Memory B cell (primary cell): ENCODE measurements at places on chromosomes 11 and 22.

GRCh38 chr11:126719740-126720139 lies 280.8 kb downstream of the KIRREL3 start:
- no peak for DNase-seq
- H3K27me3 ChIP-seq = peaks cover 9% of the 10 kb centered on the region
- no peaks in the 10 kb centered on the region for H3K4me1 ChIP-seq
- H3K36me3 ChIP-seq = no peaks in the 10 kb centered on the region
- no peak overlapping the region for H3K4me3 ChIP-seq

- no peak overlapping the region for H3K27ac ChIP-seq
- H3K4me1 ChIP-seq = peaks cover 16% of the 10 kb centered on the region
- no peaks in the 10 kb centered on the region for H3K27me3 ChIP-seq
- no peak overlapping the region for H3K4me3 ChIP-seq
- peaks cover 8% of the 10 kb centered on the region for H3K36me3 ChIP-seq
- DNase-seq = no peak
These were observed 27.7 kb downstream of the PRCP start for GRCh38 chr11:82872377-82873150.

DNA sequence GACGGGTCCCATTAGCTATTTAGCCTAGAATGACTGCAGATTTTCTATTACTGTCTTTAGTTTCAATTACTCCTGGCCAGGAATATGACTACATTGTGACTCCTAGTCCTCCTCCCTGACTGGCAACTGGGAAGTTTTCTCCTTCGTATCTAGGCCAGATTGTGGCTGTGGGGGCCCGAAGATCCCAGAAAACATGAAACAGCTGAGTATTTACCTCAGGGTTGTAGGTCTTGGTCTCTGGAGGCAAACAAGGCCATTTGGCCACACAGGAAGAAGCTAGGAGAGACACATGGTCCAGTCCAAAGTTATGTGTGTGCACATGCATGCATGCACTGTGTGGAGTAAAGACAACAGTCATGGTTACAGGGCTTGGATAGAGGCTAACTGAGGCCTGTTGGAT lies 10.2 kb upstream of the GDPD4 start:
- no peaks in the 10 kb centered on the region for H3K36me3 ChIP-seq
- H3K27ac ChIP-seq = no peak overlapping the region
- H3K27me3 ChIP-seq = peaks cover 6% of the 10 kb centered on the region

DNA sequence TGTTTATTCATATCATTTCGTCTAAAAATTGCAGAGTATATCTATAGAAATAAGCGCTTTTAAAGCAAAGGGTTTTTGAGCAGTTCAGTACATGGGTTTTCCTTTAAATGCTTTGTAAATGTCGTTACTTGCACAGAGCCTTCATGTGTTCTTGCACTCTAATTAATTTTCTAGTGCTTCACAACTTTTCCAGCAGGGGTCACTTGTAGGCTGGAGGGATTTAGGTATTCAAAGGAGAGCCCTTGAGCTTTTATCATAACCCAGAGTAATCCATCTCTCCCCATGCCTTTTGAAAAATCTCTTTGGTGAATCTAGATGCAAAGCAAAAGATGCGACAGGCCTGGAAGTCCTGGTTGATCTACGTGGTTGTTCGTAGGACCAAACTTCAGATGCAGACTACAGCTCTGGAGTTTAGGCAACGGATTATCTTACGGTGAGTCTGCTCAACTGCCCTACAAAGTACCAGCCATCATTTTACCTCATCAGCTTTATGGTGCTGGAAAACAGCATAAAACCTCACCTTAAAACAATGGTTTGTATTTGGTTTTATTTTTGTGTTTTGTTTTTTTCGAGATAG lies 60.4 kb downstream of the SFI1 start:
- peak; percentile 16 for DNase-seq
- peaks cover 10% of the 10 kb centered on the region for H3K36me3 ChIP-seq
- peaks cover 4% of the 10 kb centered on the region for H3K4me1 ChIP-seq
- no peaks in the 10 kb centered on the region for H3K27me3 ChIP-seq

GRCh38 chr11:15197696-15198095 lies 83.0 kb downstream of the INSC start:
- no peak overlapping the region for H3K27ac ChIP-seq
- H3K4me1 ChIP-seq = peaks cover 2% of the 10 kb centered on the region
- no peak for DNase-seq
- no peak overlapping the region for H3K4me3 ChIP-seq

GRCh38 chr11:70024036-70024772 lies 53.9 kb upstream of the ANO1 start:
- no peaks in the 10 kb centered on the region for H3K4me1 ChIP-seq
- H3K4me3 ChIP-seq = no peak overlapping the region
- no peak overlapping the region for H3K27ac ChIP-seq
- peaks cover 10% of the 10 kb centered on the region for H3K27me3 ChIP-seq
- no peak for DNase-seq

- DNase-seq = peak; percentile 79
- no peaks in the 10 kb centered on the region for H3K36me3 ChIP-seq
- H3K27me3 ChIP-seq = peaks cover 1% of the 10 kb centered on the region
- no peak overlapping the region for H3K4me3 ChIP-seq
These were observed 22.1 kb downstream of the RIBC2 start for GRCh38 chr22:45435544-45436139.

DNA sequence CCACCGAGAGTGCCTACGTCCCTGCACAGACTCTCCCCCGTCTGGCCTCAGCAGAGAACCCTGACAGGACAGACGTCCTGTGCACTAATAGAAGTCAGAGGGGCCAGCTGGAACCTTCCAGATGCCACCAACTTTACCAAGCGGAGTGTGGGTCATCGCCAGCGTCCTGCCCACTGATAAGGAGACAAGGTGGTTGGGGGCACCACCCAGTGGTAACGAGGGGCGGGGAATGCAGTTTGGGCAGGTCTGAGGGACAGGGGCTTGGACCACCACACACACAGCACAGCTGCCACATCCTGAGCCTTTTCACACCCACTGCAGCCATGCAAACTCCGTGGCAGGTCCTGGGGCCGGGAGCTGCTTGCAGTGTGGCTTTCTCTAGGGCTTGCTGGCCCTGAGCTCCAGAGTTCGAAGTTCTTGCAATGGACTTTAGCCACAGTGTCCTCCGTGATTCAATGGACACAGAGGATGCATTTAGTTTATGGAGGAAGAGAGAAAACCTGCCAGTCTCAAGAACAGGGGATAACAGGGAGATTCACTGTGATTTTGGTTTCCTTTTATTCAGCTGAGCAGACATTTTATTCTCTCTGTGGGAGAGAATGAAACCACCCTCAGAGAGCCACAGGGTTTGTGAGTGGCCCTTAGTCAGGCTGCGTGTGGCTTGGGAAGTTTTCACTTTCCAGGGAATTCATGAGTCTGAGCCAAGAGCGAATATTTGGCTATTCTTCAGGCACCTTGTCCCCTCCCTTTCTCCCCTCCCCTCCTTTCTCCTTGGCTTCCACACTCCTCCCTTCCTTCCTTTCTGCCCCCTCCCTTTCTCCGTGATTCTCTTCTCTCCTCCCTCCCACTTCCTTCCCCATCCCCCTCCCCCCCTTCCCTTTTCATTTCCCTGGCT lies 13.1 kb downstream of the MRGPRG start:
- H3K36me3 ChIP-seq = no peaks in the 10 kb centered on the region
- H3K27ac ChIP-seq = no peak overlapping the region
- DNase-seq = no peak
- no peak overlapping the region for H3K4me3 ChIP-seq
- peaks cover 6% of the 10 kb centered on the region for H3K27me3 ChIP-seq
- no peaks in the 10 kb centered on the region for H3K4me1 ChIP-seq

DNA sequence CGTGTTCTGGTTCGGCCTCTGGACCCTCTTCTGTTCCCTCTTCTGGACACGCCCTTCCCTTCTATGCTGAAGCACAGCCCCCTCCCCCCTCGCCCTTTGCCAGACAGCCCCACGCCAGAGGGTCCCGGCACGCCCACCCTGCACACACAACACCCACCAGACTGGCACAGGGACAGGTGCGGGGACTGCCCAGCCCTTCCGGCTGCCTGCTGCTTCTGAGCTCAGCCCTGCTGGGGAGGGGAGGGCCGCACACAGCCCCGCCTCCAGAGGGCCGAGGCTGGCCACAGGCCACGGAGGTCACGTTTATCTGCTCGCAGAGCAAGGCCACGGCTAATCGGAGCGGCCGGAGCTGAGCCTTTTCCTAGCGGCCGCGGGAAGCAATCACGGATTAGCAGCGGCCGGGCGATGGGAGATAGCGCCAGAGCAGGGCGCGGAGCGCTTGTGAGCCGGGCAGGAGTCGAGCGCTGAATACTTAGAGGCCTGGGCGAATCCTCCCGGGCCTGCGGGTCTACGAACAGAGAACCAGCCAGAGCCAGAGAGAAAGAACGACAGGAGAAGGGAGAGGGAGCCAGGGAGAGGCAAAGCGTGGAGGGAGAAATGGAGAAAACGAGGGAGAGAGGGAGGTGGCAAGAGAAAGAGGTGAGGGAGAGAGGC lies 21.5 kb downstream of the OTUB1 start:
- DNase-seq = no peak
- peak overlapping the region; percentile 88 for H3K4me3 ChIP-seq
- H3K27ac ChIP-seq = no peak overlapping the region
- peaks cover 11% of the 10 kb centered on the region for H3K4me1 ChIP-seq
- H3K27me3 ChIP-seq = peaks cover 17% of the 10 kb centered on the region

DNA sequence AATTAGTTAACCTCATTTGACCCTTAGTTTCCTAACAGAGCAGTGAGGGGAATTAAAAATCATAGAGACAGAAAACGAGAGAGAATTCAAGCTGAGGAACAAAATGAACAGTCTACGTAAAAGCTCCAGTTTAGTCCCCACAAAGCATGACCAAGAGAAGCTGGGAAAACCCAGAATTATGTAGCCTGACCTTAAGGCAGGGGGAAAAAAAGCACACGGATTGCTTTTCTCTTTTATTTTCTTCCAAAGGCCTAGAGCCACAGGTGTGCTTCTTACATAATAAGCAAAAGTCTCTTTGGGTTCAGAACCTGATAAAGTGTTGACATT lies 514 bp upstream of the AMBRA1 start:
- H3K4me3 ChIP-seq = peak overlapping the region; percentile 96
- H3K36me3 ChIP-seq = no peaks in the 10 kb centered on the region
- peak overlapping the region; percentile 89 for H3K27ac ChIP-seq
- H3K4me1 ChIP-seq = peaks cover 13% of the 10 kb centered on the region
- H3K27me3 ChIP-seq = no peaks in the 10 kb centered on the region

DNA sequence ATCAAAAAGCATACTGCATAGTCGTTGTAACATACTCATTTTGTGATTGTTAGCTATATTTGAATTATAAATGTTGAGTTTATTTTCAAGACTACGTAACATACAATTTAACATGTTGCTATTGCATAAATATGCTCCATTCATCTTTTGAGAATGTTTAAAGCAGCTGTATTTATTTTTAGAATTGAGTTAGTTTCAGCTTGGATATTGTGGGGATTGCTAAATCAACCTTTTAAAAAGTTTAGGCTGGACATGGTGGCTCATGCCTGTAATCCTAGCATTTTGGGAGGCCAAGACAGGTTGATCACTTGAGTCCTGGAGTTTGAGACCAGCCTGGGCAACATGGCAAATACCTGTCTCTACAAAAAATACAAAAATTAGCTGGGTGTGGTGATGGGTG lies 288.1 kb downstream of the DYNC2H1 start:
- no peaks in the 10 kb centered on the region for H3K4me1 ChIP-seq
- H3K27ac ChIP-seq = no peak overlapping the region
- H3K36me3 ChIP-seq = no peaks in the 10 kb centered on the region
- H3K27me3 ChIP-seq = no peaks in the 10 kb centered on the region
- DNase-seq = no peak

DNA sequence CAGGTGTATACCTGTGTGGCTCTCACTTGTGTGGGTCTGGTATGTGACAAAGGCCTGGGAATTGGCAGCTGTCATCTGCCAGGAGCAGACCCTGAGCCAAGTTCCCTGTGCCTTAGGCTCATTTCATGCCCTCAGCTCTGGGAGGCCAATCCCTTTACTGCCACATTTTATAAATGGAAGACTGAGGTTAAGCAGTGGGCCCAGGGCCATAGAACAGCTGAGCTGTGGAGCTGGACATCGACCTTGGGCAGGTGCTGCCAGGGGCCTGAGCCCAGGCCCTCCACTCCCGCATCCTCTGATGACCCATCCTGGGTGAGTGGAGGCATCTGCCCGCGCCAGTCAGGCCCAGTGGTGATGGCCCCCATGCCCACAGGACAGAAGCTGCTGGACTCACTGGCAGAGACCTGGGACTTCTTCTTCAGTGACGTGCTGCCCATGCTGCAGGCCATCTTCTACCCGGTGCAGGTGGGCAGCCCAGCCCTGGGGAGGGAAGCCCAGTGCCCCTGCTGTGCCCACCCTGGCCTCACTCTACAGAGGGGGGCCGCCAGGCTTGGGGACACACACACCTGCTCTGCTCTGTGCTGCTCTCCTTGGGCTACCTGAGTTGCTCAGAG lies 20.9 kb upstream of the ARHGAP8 start:
- no peak overlapping the region for H3K4me3 ChIP-seq
- no peaks in the 10 kb centered on the region for H3K36me3 ChIP-seq
- peaks cover 6% of the 10 kb centered on the region for H3K4me1 ChIP-seq
- no peak for DNase-seq
- no peak overlapping the region for H3K27ac ChIP-seq
- no peaks in the 10 kb centered on the region for H3K27me3 ChIP-seq

DNA sequence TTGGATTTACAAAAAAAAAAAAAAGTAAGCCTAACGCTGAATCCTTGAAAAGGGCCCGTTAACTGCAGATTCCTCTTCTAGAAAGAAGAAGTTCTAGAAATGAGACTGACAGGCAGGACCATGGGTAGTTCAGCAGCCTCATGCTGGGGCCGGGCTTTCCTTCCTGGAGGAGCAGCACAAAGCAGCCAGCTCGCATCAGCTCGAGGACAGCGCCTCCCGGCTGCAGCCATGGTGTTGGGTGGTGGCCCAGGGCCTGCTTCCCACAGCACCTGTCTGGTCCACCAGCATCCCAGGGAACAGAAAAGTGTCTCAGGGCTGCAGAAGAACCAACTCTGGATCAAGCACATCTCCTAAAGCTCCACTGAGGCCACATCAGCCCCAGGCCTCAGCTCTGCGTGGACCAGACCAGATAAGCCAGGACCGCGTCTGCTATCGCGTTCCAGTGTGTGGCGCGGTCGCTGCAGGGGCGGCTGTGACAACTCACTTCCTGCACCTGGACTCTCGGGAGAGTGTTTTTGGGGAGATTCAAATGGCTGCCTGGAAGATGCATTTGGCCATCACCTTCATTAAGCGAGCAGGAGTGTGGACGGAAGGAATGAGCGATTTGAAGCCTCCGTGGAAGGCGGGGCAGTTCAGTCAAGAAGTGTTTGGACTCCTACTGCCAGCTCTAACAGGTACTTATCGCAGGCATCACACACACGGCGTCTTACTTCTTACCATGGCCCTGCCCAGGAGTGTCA lies 53.5 kb downstream of the MYH9 start:
- no peak for DNase-seq
- peaks cover 74% of the 10 kb centered on the region for H3K4me1 ChIP-seq
- H3K4me3 ChIP-seq = peak overlapping the region; percentile 33
- H3K27me3 ChIP-seq = no peaks in the 10 kb centered on the region
